NCI-H1092 treated with DMSO at 0.1 percent for 48 hours (cell line): ENCODE measurements at places on chromosomes 11 and 22.
A peak's percentile ranks its signal among the peaks of the same experiment; 100 is the strongest.

DNA sequence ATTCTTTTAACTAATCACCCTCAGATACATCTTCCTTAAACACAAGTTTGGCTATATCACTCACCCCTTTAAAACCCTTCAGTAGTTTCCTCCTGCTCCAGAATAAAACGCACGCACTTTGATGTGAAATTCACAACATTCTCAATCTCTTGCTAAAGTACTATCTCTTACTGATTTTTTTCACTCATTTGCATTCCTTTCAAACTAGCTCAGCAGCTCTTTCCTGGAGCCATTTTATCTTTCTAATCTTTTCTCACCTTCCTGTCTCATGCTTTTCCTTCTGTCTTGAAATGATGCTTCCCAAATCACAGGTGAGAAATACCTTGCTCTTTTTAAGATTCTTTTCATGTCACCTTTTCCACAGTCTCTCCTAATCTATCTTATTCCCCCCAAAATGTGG is 1074.4 kb downstream of the DLG2 start:
- DNase-seq = no peak

- no peak for DNase-seq
Observed at GRCh38 chr22:20021196-20022181, 579 bp downstream of the TANGO2 start.

- DNase-seq = peak; percentile 93
Observed at GRCh38 chr11:128497061-128497775, 90.1 kb downstream of the ETS1 start.

DNA sequence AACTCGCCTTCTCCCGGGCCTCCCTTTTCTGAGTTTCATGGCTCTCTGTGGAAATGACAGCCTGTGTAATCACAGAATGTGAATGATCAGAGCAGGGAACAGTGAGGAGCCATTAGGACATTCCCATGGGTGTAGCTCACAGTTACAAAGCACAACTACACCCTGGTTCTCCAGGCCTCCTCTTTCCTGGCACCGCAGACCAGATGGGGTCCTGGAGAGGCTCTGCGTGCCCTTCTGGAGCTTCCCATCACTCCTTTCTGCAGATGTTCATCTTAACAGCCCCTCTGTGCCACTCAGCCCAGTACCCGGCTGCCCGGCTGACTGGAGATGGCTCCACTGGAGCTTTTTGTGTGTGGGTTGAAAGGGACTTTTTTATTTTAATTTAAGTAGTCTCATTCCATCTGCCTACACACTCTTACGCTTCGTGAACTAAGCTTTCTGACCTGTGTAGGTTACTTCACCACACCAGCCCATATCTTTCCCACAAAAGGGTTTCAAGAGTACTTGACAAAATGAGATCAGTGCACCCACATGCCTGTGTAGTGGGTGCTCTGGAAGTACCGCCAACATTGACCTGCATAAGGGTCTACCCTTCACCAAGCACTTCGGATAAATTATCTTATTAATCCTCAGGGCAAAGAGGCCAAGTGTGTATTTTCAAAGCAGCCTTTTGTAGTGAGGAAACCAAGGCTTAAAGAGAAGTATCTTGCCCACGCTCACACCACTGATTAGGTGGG is 29.8 kb downstream of the SREBF2 start:
- no peak for DNase-seq

GRCh38 chr11:89490981-89491690 is at the start of gene NOX4:
Gene NOX4, minus strand, starts transcription at chr11:89491375. Its CDS starts 129 bp downstream, at chr11:89491246.
- no peak for DNase-seq

- DNase-seq = no peak
Observed at GRCh38 chr11:71266114-71266833, 13.9 kb upstream of the SHANK2 start.

GRCh38 chr11:47442514-47442913 is 6.4 kb downstream of the RAPSN start:
- no peak for DNase-seq

GRCh38 chr22:21702700-21703683 is 32.6 kb downstream of the YPEL1 start:
- DNase-seq = no peak

- DNase-seq = no peak
Observed at GRCh38 chr11:134689886-134690285, 277.8 kb upstream of the B3GAT1 start.

- no peak for DNase-seq
Observed at GRCh38 chr11:70811483-70811882, 413.2 kb downstream of the CTTN start.

GRCh38 chr11:16797776-16798175 is 59.3 kb downstream of the C11orf58 start:
- DNase-seq = no peak

DNA sequence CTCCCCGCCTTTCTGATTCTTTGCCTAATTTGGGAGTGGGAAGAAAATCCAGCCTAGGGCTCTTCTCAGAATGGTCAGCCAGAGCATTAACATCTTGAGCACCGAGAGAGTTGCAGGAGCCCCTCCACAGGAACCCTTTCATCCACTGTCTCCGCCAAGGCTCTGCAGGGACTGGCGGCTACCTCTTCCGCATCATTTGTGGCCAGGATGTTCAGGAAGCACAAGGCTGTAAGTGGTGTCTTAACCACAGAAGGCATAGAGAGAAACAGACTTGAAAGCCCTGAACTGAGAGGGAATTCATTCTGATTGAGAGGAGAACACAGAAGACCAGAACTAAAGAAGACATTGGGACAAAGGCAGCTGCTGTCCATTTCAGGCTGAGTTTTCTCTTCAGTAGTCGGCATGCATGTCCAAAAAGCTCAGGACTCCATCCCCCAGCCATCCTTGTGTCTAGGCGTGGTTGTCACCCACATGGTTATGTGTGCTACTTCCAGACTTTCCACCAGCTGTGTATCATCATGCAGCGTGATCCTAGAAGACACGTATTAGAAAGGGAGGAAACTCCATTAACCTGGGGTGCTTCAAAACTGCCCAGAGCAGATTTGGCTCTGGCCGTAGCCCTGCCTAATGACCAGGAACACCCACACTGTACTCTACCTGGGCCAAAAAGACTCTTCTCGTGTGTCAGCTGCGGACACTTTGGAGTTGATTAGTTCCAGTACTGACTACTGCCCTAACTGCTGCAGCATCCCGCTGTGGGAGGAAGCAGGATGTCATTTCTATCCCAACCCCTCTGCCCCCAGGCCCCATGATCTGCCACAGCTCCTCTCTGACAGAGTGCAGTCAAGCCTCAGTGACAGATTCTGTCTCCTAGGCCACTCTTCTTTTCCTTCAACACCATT is 725.1 kb downstream of the NTM start:
- no peak for DNase-seq

- DNase-seq = peak; percentile 35
Observed at GRCh38 chr11:3169255-3170043, 4.3 kb upstream of the OSBPL5 start.

DNA sequence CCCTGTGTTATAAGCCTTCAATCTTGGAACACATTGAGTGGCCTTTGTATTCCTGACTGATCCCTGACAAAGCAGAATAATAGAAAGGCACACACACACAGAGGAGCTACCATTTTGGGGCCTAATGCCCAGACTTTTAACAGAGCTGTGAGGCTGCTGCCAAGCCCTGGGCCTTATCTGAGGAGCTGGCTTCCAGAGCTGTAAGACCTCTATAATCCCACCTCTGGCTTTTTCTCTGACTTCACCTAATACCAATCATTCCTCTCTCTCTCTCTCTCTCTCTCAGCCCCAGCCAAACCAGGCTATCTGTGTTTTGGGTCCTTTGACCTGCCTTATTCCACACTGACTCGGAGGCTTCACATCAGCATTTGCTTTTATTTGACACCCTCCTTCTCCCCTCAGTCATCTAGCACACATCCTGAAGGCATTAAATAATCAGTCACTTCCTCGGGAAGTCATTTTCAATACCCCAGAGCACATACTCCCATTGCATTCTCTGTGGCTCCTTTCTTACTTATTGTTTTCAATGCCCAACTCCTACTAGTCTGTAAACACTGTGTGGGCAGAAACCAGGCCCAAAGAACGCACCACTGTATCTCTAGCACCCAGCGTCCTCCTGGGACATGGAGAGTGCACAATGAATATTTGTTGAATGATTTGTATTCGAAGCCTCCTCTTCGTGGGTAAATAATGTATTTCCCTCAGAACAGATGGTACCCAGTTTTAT is 21.2 kb upstream of the TRIM44 start:
- DNase-seq = no peak

DNA sequence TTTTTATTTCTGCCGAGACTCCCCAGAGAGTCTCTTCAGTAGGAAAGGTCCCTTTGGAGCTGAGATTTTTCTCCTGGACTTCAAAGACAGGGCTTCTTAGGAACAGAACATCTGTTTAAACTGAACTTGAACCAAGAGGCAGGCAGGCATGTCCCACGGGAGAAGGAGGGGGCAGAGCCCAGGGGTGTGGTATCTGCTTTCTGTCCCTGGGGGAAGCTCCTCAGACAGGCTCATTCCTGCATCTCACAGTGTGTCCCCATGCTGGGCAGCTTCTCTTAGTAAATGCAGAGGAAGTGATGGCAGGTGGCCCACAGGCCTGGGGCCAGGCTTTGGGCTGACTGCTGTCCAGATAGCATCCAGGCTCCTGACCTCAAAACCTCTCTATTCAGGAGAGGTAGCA is 47.3 kb downstream of the TSPAN18 start:
- DNase-seq = no peak

GRCh38 chr22:32823024-32823730 is 21.7 kb downstream of the TIMP3 start:
- peak; percentile 4 for DNase-seq

DNA sequence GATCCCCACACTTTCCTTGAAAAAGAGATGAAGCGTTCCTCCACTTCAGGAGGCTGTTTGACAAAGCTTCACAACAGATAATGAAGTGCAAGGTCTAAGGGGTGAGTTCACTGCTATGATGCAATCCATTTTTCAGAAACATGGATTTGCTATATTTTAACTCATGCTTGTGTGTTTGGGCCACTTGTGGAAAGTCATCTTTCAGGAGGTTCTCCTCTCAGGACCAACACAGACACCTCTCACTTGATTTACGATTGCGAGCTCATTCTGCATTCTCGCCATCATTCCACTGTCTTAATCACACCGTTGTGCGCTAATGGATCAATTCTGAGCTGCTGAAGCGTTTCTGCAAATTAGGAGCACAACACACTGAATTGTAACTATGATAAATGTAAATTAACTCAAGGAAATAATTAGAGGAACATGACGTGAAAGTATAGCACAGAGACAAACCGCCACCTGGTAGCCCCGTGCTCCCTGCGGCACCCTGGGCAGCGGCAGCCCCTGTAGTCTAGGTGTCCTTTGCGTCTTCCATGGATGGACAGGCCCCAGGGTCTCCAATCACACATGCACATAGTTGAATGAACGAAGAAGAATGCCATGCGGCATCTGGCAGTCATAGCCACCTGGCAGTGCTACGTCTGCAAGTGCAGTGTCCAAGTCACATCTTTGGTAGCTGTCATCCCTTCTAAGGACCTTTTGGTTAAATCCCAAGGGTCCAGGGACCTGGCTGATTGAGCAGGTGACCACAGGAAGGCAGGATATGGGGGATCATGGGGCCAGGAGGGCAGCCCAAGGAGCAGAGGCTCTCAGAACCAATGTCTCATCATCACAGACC is 28.1 kb upstream of the RTL6 start:
- peak; percentile 31 for DNase-seq

- peak; percentile 45 for DNase-seq
Observed at GRCh38 chr11:119797123-119797611, 68.2 kb upstream of the NECTIN1 start.

- DNase-seq = no peak
Observed at GRCh38 chr11:126304457-126305075, 706 bp downstream of the DCPS start.

GRCh38 chr11:79160791-79161403 is 279.9 kb downstream of the TENM4 start:
- DNase-seq = no peak

- no peak for DNase-seq
Observed at GRCh38 chr11:126112547-126112946, 49.9 kb upstream of the CDON start.

- peak; percentile 64 for DNase-seq
Observed at GRCh38 chr11:61976813-61977475, 9.5 kb upstream of the FTH1 start.
